ENCODE measurements at places on chromosomes 13 and 19.
A peak's percentile ranks its signal among the peaks of the same experiment; 100 is the strongest.

GRCh38 chr13:45412274-45413049, 5.7 kb downstream of the SLC25A30 start:
- H3K36me3 ChIP-seq = peaks cover 39% of the 10 kb centered on the region
- no peak overlapping the region for H3K4me3 ChIP-seq
- H3K27me3 ChIP-seq = no peaks in the 10 kb centered on the region
- peaks cover 47% of the 10 kb centered on the region for H3K4me1 ChIP-seq
- no peak overlapping the region for H3K27ac ChIP-seq
- no peak for ATAC-seq

GRCh38 chr19:53517114-53517741, 20.7 kb upstream of the ZNF331 start:
- no peak for ATAC-seq
- no peaks in the 10 kb centered on the region for H3K27me3 ChIP-seq

GRCh38 chr19:13012690-13013608, 17.7 kb downstream of the NFIX start:
- H3K4me1 ChIP-seq = peaks cover 84% of the 10 kb centered on the region
- H3K27me3 ChIP-seq = no peaks in the 10 kb centered on the region
- H3K4me3 ChIP-seq = peak overlapping the region; percentile 42
- peak; percentile 61 for ATAC-seq

DNA sequence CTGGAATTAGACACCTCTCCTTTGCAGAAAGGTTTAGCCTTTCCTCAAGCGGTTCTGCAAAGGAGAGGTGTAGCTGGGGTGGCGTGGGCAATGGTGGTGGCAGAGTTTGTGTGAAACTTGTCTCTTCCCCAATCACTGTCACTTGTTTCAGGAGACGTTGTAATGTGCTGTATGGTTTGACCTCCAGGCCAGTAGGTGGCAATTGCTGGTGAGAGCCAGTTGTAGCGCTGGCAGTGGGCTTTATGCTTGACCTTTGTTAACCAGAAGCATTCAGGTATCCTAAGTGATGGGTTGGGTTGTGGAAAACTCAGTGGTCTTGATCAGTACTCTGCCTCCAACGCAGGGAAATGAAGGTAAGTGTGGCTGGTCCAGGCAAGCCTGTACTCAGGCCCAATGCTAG, 12.7 kb upstream of the LILRA5 start:
- peaks cover 39% of the 10 kb centered on the region for H3K27me3 ChIP-seq
- no peak overlapping the region for H3K27ac ChIP-seq
- no peaks in the 10 kb centered on the region for H3K36me3 ChIP-seq
- no peak overlapping the region for H3K4me3 ChIP-seq

DNA sequence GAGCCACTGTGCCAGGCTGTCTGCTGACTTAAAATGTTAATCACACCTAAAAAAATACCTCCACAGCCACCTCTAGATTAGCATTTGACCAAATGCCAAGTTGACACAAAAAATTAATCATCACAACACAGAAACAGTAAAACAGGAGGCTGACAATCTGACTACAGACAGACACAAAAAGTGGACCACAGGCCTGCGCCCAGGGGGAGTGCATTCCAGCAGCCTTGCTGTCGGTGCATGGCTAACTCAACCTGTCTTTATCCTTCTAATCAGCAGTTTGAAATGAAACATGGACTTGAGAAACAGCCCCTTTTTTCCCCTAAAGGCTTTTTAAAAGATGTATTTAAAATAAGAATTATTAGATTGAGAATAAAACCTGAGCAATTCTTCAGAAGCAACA, 34.0 kb downstream of the RASL11A start:
- no peaks in the 10 kb centered on the region for H3K36me3 ChIP-seq
- no peaks in the 10 kb centered on the region for H3K4me1 ChIP-seq
- no peak overlapping the region for H3K4me3 ChIP-seq
- no peak for ATAC-seq
- H3K27me3 ChIP-seq = no peaks in the 10 kb centered on the region

GRCh38 chr13:105048677-105049076, 1486.8 kb downstream of the EFNB2 start:
- H3K4me3 ChIP-seq = no peak overlapping the region
- H3K4me1 ChIP-seq = no peaks in the 10 kb centered on the region
- H3K27ac ChIP-seq = no peak overlapping the region
- H3K27me3 ChIP-seq = no peaks in the 10 kb centered on the region
- no peaks in the 10 kb centered on the region for H3K36me3 ChIP-seq
- no peak for ATAC-seq

- H3K27me3 ChIP-seq = peaks cover 7% of the 10 kb centered on the region
- H3K36me3 ChIP-seq = no peaks in the 10 kb centered on the region
- H3K4me3 ChIP-seq = no peak overlapping the region
- ATAC-seq = no peak
- H3K27ac ChIP-seq = no peak overlapping the region
These were observed 6.2 kb downstream of the MYO1F start for GRCh38 chr19:8571006-8571411.

GRCh38 chr13:101917833-101918661, 465.6 kb downstream of the ITGBL1 start:
- no peak overlapping the region for H3K27ac ChIP-seq
- H3K4me1 ChIP-seq = peaks cover 30% of the 10 kb centered on the region
- no peaks in the 10 kb centered on the region for H3K36me3 ChIP-seq
- no peak overlapping the region for H3K4me3 ChIP-seq

DNA sequence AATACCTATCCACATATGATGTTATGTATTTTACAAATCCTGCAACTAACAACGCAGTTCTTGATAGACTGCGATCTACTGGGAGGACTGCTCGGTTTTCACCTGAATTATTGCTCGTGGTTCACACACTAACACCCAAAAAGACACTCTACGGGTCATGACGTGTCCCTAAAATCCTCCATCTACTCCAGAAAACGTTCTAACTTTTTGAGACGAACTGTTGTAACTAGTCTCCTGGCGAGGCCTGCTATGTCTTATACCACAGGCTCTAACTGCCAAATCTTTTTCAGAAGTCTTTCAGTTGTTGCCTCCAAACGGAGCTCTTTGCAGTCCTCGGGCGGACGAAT, 108.2 kb downstream of the KCNRG start:
- peaks cover 6% of the 10 kb centered on the region for H3K36me3 ChIP-seq
- peaks cover 7% of the 10 kb centered on the region for H3K4me1 ChIP-seq
- H3K27ac ChIP-seq = peak overlapping the region; percentile 100
- H3K4me3 ChIP-seq = peak overlapping the region; percentile 96
- no peak for ATAC-seq

DNA sequence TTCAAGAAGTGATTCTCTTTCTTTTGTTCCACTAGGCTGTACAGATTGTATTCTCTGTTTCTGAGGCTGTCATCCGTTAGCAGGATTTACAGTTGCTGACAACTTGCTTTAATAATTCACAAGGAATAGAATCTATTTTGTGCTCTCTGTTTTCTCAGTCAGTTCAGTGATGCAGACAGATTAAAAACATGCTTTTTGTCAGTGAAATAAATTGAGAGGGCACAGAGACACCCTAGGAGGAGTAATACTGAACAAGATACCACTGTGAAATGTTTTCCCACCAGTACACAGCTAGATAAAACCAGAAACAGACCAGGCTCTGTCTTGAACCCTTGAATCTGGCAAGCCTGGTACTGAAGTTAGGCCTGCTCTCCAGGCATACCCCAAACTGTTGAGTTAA, 58.7 kb downstream of the LACC1 start:
- H3K36me3 ChIP-seq = no peaks in the 10 kb centered on the region
- ATAC-seq = no peak
- H3K4me3 ChIP-seq = no peak overlapping the region
- H3K27me3 ChIP-seq = no peaks in the 10 kb centered on the region
- H3K27ac ChIP-seq = no peak overlapping the region

GRCh38 chr13:48843630-48844380, 131.9 kb upstream of the FNDC3A start:
- H3K4me3 ChIP-seq = no peak overlapping the region
- no peaks in the 10 kb centered on the region for H3K27me3 ChIP-seq
- no peak overlapping the region for H3K27ac ChIP-seq
- no peaks in the 10 kb centered on the region for H3K36me3 ChIP-seq

GRCh38 chr19:31592456-31592855, 243.2 kb upstream of the TSHZ3 start:
- no peaks in the 10 kb centered on the region for H3K36me3 ChIP-seq
- peaks cover 16% of the 10 kb centered on the region for H3K27me3 ChIP-seq
- no peak overlapping the region for H3K4me3 ChIP-seq
- ATAC-seq = no peak

DNA sequence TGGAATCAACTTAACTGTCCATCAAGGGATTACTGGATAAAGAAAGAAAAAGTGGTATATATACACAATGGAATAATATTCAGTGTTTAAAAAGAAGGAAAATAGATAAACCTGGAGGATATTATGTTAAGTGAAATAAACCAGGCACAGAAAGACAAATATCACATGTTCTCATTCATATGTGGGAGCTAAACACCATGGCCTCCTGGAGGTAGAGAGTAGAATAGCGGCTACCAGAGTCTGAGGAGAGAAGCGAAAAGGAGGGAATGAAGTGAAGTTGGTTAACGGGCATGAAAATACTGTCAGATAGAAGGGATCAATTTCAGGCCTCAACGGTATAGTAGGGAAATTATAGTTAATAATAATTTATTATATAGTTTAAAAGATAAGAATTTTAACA, 147.5 kb upstream of the OBI1 start:
- no peak overlapping the region for H3K27ac ChIP-seq
- H3K36me3 ChIP-seq = no peaks in the 10 kb centered on the region
- no peaks in the 10 kb centered on the region for H3K4me1 ChIP-seq
- no peaks in the 10 kb centered on the region for H3K27me3 ChIP-seq
- ATAC-seq = no peak

- H3K36me3 ChIP-seq = no peaks in the 10 kb centered on the region
- peak overlapping the region; percentile 22 for H3K27ac ChIP-seq
- H3K27me3 ChIP-seq = peaks cover 41% of the 10 kb centered on the region
- H3K4me1 ChIP-seq = peaks cover 21% of the 10 kb centered on the region
- H3K4me3 ChIP-seq = no peak overlapping the region
- peak; percentile 22 for ATAC-seq
These were observed 625 bp downstream of the F2RL3 start for GRCh38 chr19:16889366-16889882.

GRCh38 chr13:111938741-111939665, 127.9 kb upstream of the SOX1 start:
- peaks cover 27% of the 10 kb centered on the region for H3K4me1 ChIP-seq
- no peaks in the 10 kb centered on the region for H3K27me3 ChIP-seq
- H3K4me3 ChIP-seq = no peak overlapping the region
- ATAC-seq = no peak

DNA sequence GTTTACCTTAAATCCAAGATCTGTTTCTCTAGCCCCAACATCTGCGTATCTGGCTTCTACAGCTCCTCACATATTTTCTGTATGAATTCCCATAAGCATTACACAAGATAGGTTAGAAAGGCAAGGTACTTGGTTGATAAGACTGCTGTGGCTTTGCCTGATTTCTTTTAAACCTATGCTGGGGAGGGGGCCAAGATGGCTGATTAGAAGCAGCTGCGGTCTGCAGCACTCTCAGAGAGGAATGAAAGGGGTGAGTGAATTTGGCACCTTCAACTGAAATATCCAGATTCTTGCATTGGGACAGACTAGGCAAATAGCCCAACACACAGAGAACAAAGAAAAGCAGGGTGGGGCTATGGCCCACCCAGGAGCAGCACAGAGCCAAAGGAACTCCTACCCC, 12.2 kb upstream of the DLEU7 start:
- ATAC-seq = no peak
- H3K27me3 ChIP-seq = no peaks in the 10 kb centered on the region
- no peaks in the 10 kb centered on the region for H3K4me1 ChIP-seq
- H3K36me3 ChIP-seq = no peaks in the 10 kb centered on the region
- H3K4me3 ChIP-seq = no peak overlapping the region

GRCh38 chr13:50676602-50677001, 166.9 kb downstream of the DLEU7 start:
- H3K27me3 ChIP-seq = no peaks in the 10 kb centered on the region
- no peak overlapping the region for H3K4me3 ChIP-seq
- no peak for ATAC-seq

GRCh38 chr13:50842990-50843256, 569 bp downstream of the DLEU7 start:
- H3K27ac ChIP-seq = no peak overlapping the region
- H3K27me3 ChIP-seq = peaks cover 18% of the 10 kb centered on the region
- peak overlapping the region; percentile 47 for H3K4me3 ChIP-seq
- no peaks in the 10 kb centered on the region for H3K36me3 ChIP-seq

DNA sequence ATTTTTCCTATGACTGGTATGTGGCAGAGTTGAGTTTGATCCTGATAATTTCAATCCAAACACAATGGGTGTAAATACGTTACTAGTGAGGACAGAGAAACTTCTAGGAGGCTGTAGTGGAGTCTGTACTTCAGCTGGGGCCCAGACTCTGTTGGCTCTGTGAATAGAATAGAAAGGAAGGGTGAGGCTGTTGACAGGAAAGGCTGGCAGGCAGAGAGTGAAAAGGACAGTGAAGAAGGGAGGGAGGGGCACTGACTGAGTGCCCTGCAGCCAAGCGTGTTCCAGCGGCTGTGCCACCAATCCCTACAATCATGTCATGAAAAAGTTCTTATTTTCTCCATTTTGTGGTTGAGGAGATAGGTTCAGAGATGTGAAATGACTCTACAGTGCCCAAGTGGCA, 80.5 kb downstream of the MBNL2 start:
- H3K4me1 ChIP-seq = peaks cover 28% of the 10 kb centered on the region
- ATAC-seq = no peak
- H3K27ac ChIP-seq = no peak overlapping the region

- no peak overlapping the region for H3K27ac ChIP-seq
- H3K27me3 ChIP-seq = no peaks in the 10 kb centered on the region
- H3K4me3 ChIP-seq = no peak overlapping the region
- no peak for ATAC-seq
- H3K36me3 ChIP-seq = peaks cover 3% of the 10 kb centered on the region
These were observed 5.3 kb downstream of the USHBP1 start for GRCh38 chr19:17259118-17259780.

- H3K27me3 ChIP-seq = no peaks in the 10 kb centered on the region
- ATAC-seq = peak; percentile 90
- H3K4me3 ChIP-seq = peak within 1 kb of the TSS; percentile 94
- H3K36me3 ChIP-seq = peaks cover 39% of the 10 kb centered on the region
These were observed at the start of gene DNAJB1 for GRCh38 chr19:14517840-14518505. Gene DNAJB1, minus strand, starts transcription at chr19:14518397. Its CDS starts 48 bp downstream, at chr19:14518349.

- no peak overlapping the region for H3K4me3 ChIP-seq
- no peak for ATAC-seq
- no peak overlapping the region for H3K27ac ChIP-seq
These were observed 8.7 kb downstream of the LRCH1 start for GRCh38 chr13:46561691-46562090.

GRCh38 chr13:37960427-37960826, 90.9 kb upstream of the TRPC4 start:
- H3K27ac ChIP-seq = no peak overlapping the region
- H3K27me3 ChIP-seq = no peaks in the 10 kb centered on the region
- no peak for ATAC-seq
- no peak overlapping the region for H3K4me3 ChIP-seq
- H3K36me3 ChIP-seq = no peaks in the 10 kb centered on the region

- no peak for ATAC-seq
- H3K36me3 ChIP-seq = no peaks in the 10 kb centered on the region
- no peaks in the 10 kb centered on the region for H3K27me3 ChIP-seq
- no peaks in the 10 kb centered on the region for H3K4me1 ChIP-seq
These were observed 395.9 kb downstream of the KCNRG start for GRCh38 chr13:50410921-50411746.
